CD8-positive, alpha-beta T cell (primary cell): ENCODE measurements at places on chromosomes 3 and 15. TPM values are rescaled to one million over a fixed set of nuclear protein-coding genes. Genes with fewer than 3 reads are reported as not detected.

DNA sequence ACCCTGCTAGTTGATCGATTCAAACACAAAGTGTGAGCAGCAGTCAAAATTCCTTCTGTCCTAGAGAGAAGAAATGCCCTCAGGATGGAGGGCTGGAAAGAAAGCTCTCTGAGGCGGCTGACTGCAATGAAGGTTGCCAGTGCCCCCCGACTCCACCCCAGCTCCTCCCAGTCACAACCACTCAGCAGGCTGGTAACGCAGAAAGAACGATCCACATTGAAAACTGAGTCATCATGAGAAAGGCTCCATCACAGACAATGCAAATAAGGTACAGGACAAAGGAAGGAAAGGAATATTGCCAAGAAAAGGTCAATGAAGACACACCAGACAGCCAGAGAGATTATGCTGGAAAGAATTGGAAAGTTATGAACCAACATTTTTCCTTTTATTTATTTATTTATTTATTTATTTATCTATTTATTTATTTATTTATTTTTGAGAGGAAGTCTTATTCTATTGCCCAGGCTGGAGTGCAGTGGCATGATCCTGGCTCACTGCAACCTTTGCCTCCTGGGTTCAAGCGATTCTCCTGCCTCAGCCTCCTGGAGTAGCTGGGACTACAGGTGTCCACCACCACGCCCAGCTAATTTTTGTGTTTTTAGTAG is 17.4 kb upstream of the VGLL4 start:
- no peak for DNase-seq

GRCh38 chr3:117409701-117410459 is 700.3 kb downstream of the TUSC7 start:
- no peak for DNase-seq

DNA sequence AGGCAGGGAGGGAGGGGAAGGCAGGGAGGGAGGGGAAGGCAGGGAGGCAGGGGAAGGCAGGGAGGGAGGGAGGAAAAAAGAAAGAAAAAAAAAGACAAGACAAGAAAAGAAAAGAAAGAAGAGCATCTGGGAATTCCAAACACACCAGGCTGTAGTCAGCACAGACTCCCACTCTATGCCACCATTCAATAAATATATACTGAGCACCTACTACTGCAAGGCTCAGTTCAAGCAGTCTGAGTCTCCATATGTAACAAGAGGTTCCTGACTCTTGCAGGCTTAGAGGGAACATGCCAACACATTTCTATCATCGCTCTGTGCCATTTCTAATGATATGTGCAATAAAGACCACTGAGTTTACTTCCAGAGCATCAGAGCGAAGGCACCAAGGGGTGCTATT is 47.7 kb downstream of the ANXA2 start:
- no peak for DNase-seq

GRCh38 chr3:51145811-51146585 is 239.1 kb upstream of the MANF start:
- no peak for DNase-seq

DNA sequence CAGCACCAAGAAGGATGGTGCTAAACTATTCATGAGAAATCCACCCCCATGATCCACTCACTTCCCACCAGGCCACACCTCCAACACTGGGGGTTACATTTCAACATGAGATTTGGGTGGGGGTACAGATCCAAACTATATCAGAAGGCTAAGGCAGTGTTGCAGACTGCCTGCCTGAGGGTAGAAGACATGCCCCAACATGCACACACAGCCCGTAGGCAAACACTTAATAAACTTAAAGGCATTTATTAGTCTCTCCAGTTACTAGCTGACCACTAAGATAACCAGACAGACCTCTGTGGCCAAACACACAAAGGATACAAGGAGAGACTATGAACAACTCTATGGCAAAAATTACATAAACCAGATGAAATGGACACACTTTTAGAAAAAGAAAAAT is 10.2 kb downstream of the FAM162A start:
- no peak for DNase-seq

GRCh38 chr15:40280260-40281056 is 2.4 kb downstream of the ANKRD63 start:
- no peak for DNase-seq

DNA sequence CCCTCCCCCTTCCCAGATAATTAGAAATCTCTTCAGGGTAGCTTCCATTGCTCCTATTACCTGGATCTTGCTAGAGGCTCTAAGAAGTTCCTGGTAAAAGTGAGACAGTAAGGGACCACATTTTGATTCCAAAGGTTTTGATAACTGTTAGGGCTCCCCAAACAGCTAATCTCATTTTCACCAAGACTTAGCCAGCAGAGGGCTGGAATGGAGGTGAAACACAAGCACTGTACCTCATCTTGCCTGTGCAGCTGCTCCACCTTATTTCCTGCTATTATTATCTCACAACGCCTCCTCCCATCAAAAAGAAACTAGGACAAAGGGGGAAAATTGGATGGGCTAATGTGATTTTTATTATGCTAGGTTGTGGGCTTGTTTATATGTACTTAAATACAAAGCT is 7.3 kb downstream of the SETD5 start:
- DNase-seq, result no peak

GATA2 gene
- total RNA-seq, result 0.39 TPM

DNA sequence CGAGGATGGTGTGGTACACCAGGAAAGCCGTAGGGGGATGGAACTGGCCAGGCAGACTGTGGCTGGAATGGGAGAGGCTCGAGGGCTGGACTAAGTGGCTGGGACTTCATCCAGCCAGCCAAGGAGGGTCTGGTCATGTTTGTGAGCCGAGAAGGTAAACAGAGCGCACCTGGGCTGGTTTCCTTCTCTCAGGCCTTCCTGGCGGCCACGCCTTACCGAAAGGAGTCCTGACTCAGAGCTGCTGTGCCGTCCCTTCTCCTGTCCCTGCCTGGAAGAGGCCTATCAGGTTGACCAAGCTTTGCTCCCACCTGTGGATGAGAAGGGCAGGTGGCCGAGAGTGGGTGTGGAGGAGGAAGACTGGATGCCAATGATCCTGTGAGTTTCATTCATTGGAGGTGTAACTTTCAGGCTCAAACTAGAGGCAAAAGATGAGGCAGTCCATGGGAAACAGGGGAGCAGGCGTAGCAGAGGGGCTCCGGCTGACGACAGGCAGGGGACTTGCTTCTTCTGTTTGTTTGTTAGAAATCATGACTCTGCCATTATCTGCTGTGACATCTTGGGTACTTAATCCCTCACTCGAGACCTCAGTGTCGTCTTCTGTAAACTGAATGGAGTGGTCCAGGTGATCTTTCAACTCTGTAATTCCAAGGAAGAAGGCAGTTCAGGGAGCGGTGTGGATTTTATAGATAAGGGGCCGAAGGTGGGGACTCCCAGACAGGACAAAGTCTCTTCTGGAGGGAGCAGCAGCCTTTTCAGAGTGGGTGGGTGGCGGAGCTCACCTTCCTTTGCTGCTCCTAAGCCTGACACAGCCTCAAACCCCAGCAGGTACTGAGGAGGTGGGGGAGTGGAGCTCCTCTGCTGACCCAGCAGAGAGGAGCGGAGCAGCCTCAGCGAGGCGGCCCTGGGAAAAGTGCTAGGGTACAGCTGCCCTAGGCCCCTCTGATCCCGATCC is 71.8 kb upstream of the GATM start:
- no peak for DNase-seq

CELF6 gene
- 2.4 TPM for total RNA-seq

GRCh38 chr3:37661615-37662306 is 199.9 kb upstream of the CTDSPL start:
- no peak for DNase-seq

DNA sequence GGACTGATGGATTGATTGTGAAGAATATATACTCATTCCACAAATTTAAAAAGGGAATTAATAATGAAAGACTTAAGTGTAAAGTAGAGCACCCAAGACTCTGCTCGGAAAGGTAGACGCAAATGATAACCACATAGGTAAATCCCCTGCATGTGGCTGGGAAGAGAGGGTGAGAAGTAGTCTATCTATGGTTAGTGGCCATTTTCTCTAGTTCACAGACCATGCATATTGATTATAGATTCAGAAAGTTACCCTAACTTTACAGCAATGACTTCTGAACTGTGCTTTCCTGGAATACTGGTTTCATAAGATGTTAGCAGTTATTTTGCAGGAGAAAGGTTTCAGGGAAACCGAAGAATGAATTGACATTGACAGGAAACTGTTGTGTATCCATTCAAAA is 51.7 kb downstream of the CASR start:
- no peak for DNase-seq

SLC28A2 gene
- not detected for total RNA-seq

CRYGS gene
- 2.0 TPM for total RNA-seq

GABRR3 gene
- total RNA-seq, result not detected

GRCh38 chr3:169657351-169658124 is 6.0 kb downstream of the MECOM start:
- DNase-seq, result no peak

- DNase-seq, result no peak
Measured at GRCh38 chr3:4741404-4742307, 237.6 kb upstream of the BHLHE40 start.

DNA sequence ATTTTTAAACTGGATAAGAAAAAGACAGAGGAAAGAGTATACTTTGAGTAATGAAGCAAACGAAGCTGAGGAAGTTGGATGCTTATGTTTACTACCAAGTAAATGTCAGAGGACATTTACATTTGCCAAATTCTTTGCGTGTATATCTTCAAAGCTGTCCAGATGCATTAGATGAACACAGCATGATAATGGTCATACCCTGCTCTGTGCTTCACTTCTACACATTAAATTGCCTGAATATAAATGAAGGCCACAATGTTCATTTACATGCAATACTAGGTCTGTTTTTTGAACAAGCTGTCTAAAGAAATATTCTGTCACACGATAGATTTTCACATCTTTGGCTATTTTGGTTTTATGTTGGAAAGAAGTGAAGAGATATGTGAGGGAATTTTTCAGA is 405.8 kb upstream of the ADAMTS9 start:
- DNase-seq, result no peak

DNA sequence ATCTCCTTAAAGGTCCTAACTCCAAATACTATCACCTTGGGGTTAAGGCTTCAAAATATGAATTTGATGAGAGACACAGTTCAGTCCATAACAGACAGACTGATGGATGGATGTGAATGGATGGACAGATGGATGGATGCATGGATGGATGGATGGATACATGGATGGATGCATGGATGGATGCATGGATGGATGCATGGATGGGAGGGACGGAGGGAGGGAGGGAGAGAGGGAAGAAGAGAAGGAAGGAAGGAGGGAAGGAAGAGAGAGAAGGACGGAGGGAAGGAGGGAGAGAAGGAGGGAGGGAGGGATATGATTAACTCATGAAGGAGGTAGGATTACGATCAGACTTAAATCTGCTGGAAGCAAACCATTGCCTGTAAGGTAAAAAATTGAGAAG is 192.4 kb downstream of the LRRN1 start:
- DNase-seq, result no peak

DNA sequence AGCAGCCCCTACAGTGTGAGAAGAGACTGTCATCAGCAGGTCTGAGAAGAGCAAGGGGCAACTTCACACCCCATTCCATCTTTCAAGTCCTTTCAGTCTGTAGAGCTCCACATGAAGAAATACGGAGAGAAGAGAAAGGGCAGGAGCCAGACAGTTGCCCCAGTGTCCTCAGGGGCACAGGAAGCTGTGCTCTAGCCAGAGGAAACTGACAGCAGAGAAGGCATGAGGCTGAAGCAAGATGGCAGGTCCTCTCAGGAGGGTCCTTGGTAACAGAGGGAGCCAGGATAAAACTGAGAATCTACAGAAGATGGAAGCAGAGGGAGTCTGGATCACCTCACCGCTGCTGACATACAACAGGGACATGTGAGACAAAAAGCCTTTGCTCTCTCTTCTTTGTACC is 47.3 kb downstream of the PLCH1 start:
- DNase-seq, result no peak

RHCG gene
- total RNA-seq, result not detected

GREM1 gene
- total RNA-seq, result not detected

GRCh38 chr3:101574388-101575112 is 570 bp downstream of the PCNP start:
- peak; percentile 56 for DNase-seq

GRCh38 chr15:99511866-99512661 is 53.7 kb upstream of the MEF2A start:
- DNase-seq, result peak; percentile 26

GRCh38 chr15:60591496-60592370 is 112.8 kb upstream of the ICE2 start:
- DNase-seq, result peak; percentile 64

DNA sequence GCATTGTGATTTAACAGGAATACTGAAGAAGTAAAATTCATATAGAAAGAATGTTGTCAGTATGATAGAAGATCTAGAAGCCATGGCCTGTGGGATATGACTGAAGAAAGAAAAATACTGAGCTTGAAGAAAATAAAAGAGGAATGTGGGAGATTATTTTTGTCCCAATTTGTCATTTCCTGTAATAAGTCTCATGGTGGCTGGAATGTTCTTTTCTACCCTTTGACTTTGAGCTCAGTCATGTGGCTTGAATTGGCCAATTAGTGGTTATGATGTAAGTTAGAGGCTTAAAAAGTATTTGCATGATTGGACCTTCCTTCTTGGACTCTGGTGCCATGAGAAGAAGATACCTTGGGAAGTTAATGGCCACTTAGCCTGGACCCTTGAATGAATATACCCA is 14.1 kb downstream of the APH1B start:
- no peak for DNase-seq

DNA sequence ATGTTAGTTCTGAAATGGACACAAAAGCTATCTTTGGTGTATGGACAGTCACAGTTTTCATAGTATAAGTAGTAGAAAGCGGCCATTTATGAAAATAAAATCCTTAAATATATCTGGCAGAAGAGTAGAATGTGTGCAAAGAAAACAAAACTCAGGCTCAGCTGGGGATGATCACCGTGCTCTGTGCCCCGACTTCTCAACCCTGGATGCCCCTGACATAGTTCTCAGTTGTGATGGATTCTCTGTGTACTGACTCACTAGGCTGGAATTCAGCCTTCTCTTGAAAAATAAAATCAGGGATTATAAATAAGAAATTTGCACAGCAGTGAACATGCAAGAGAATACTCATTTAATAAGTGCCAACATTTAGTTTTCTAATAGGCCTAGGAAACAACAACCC is 925.1 kb upstream of the NR2F2 start:
- no peak for DNase-seq

GRCh38 chr3:161296814-161297213 is 74.5 kb downstream of the SPTSSB start:
- no peak for DNase-seq

GRCh38 chr3:132659000-132659364 is 627 bp downstream of the ACAD11 start:
- no peak for DNase-seq

DNA sequence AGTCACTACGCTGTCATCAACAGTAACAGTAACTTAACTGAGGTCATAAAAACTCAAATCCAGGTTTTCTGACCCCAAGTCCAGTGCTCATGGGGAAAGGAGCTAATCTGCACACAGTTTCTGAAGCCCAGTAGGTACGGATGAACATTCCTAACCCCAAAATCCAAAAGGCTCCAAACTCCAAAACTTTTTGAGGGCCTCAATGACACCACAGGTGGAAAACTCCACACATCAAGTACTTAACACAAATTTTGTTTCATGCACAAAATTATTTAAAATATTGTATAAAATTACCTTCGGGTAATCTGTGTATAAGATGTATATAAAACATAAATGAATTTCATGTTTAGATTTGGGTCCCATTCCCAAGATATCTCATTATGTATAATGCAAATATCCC is 10.5 kb downstream of the MRPL46 start:
- no peak for DNase-seq

DAZL gene
- total RNA-seq, result not detected

C3orf85 gene
- not detected for total RNA-seq
